GM23248 (cell line): ENCODE measurements at places on chromosomes 1 and 21. TPM values are rescaled to one million over a fixed set of nuclear protein-coding genes. Genes with fewer than 3 reads are reported as not detected.

Gene PRAMEF1
- not detected in 2 replicates for polyA plus RNA-seq

Gene L1TD1
- 0.05 and 0.14 TPM in 2 replicates for polyA plus RNA-seq

- H3K4me3 ChIP-seq: no peak overlapping the region
- no peak overlapping the region for H3K27ac ChIP-seq
- peak; percentile 15 for DNase-seq
- H3K27me3 ChIP-seq: peaks cover 17% of the 10 kb centered on the region; the same call in 1 of the 2 replicates
- peaks cover 9% of the 10 kb centered on the region for H3K4me1 ChIP-seq
- H3K36me3 ChIP-seq: no peaks in the 10 kb centered on the region
Observed at GRCh38 chr1:230299191-230300006, 126.7 kb downstream of the PGBD5 start.

GRCh38 chr21:20445971-20446370 lies 552.2 kb upstream of the NCAM2 start:
- no peak overlapping the region for H3K27ac ChIP-seq
- DNase-seq: no peak

- no peak overlapping the region for H3K27ac ChIP-seq
- DNase-seq: peak; percentile 29
- H3K36me3 ChIP-seq: peaks cover 12% of the 10 kb centered on the region
- peaks cover 11% of the 10 kb centered on the region; the same call in 1 of the 2 replicates for H3K4me1 ChIP-seq
- no peak overlapping the region for H3K4me3 ChIP-seq
Observed at GRCh38 chr1:16318555-16318954, 33.7 kb downstream of the FBXO42 start.

DNA sequence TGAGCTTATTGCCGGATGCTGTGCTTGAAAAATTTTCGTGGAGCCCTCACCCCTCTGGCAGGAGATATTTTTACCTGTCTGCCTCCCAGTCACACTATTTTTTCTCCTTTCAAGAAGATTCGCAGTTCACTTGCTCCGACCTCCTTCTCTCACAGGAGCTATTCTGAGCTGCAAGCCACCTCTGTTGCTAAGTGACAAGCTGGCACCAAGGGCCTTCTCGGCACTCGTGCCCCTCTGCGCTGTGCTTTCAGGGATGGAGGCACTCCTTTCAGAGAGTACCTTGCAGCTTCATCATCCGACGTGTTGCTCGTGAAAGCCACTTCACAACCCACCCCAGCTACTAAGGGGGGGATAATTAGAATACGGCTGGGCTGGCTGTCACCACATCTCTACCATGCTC lies 11.6 kb downstream of the SLC6A17 start:
- H3K4me1 ChIP-seq: no peaks in the 10 kb centered on the region
- H3K4me3 ChIP-seq: no peak overlapping the region
- H3K27ac ChIP-seq: no peak overlapping the region
- no peak for DNase-seq
- no peaks in the 10 kb centered on the region for H3K36me3 ChIP-seq

DNA sequence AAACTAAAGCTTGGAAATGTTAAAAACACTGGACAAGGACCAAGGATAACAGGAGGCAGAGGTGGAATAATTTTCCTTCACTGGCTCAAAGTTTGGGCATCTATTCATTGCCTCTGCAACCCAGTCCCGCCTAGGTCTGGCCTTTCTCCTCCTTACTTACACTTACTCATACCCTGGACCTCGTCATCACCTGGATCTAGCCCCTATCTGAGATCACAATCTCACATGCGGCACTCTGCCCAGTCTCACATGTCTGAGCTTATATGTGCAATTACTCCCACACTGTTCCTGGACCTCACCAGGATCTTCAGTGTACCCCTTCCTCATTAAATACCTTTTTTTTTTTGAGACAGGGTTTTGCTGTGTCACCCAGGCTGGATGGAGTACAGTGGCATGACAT lies 37.6 kb downstream of the NVL start:
- H3K27ac ChIP-seq: no peak overlapping the region
- H3K4me1 ChIP-seq: no peaks in the 10 kb centered on the region
- H3K4me3 ChIP-seq: no peak overlapping the region
- DNase-seq: peak; percentile 58
- H3K36me3 ChIP-seq: peaks cover 36% of the 10 kb centered on the region

- no peaks in the 10 kb centered on the region for H3K4me1 ChIP-seq
- no peak for DNase-seq
- H3K27me3 ChIP-seq: no peaks in the 10 kb centered on the region
- no peak overlapping the region for H3K4me3 ChIP-seq
- no peak overlapping the region for H3K27ac ChIP-seq
Observed at GRCh38 chr1:88847643-88848042, 43.7 kb downstream of the GTF2B start.
